RWPE2 (cell line): ENCODE measurements at places on chromosomes 6 and 20.

GRCh38 chr6:81031416-81031815 is 721.1 kb downstream of the TENT5A start:
- DNase-seq = no peak
- no peaks in the 10 kb centered on the region for H3K4me1 ChIP-seq
- no peak overlapping the region for H3K4me3 ChIP-seq
- H3K27me3 ChIP-seq = no peaks in the 10 kb centered on the region

DNA sequence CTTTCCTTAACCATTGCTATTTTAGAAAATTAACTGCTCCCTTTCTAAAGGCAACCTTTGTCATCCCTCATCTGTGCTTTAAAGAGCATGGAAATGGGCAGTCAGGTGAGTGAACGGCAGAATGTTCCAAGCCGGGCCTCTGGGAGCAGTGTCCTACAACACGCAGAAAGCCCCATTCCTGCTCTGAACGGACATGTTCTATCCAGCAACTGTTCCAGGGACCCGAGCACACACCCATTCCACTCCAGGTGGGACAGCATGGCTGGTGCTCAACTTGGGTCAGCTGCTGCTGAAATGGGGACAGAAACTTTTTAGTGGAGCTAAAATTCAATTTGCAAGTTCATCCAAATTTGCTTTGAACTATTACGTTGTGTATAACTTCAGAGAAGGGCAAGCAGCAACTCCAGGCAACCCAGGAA is 26.7 kb downstream of the DIDO1 start:
- H3K27ac ChIP-seq = no peak overlapping the region
- H3K4me3 ChIP-seq = no peak overlapping the region
- H3K27me3 ChIP-seq = no peaks in the 10 kb centered on the region
- H3K36me3 ChIP-seq = peaks cover 60% of the 10 kb centered on the region
- peak; percentile 85 for DNase-seq

GRCh38 chr6:108966855-108967755 is 118.9 kb downstream of the ARMC2 start:
- no peaks in the 10 kb centered on the region for H3K27me3 ChIP-seq
- no peaks in the 10 kb centered on the region for H3K36me3 ChIP-seq
- no peak overlapping the region for H3K4me3 ChIP-seq
- H3K27ac ChIP-seq = no peak overlapping the region

- H3K4me3 ChIP-seq = no peak overlapping the region
- peaks cover 15% of the 10 kb centered on the region for H3K36me3 ChIP-seq
- DNase-seq = no peak
Measured at GRCh38 chr20:44630297-44630696, 21.2 kb downstream of the ADA start.

DNA sequence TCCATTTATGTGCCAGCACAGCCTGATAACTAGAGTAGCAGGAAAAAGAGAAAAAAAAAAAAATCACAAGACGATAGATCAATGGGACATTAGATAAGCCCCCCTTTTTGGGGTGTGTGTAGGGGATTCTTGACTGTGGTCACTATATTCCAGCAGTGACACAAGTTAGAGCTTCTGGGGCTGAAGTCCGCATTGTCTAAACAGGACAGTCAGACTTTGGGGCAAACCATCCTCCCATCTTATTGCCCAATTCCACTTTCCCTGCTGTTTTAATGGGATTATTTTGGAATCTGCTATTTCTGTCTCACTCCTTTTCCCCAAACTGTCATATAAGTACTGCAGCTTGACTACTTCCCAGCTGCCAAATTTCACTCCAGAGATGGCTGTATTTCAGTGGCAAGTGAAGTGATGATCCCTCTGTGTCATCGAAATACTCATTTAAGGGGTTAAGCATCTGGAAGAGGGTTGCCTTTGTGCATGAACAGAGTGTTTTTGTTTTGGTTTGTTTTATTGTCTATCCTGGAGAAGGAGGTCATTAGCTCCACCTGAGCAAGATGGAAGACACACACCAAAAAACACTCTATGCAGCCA is 182.5 kb downstream of the ATXN1 start:
- no peak overlapping the region for H3K4me3 ChIP-seq
- H3K27ac ChIP-seq = no peak overlapping the region
- no peaks in the 10 kb centered on the region for H3K4me1 ChIP-seq
- no peak for DNase-seq
- no peaks in the 10 kb centered on the region for H3K36me3 ChIP-seq

DNA sequence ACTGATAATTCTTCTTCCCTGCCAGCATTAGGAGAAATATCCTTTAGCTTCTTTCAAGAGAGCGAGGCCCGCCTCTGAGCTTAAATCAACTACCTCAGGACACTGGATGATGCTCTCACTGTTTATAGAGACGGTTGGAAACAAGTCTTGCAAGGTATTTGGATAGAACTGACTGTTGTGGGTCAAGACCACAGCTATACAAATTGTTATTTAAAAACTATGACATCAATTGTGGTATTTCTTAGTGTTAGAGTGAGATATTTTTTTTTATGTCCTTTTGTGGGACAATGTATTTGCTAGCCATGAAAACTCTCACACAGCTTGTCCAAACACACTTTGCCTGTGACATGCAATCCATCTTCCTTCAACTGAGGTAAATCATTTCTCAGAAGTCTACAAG is 136.3 kb upstream of the PHACTR1 start:
- no peaks in the 10 kb centered on the region for H3K27me3 ChIP-seq
- no peak overlapping the region for H3K4me3 ChIP-seq
- H3K4me1 ChIP-seq = peaks cover 35% of the 10 kb centered on the region
- DNase-seq = no peak

DNA sequence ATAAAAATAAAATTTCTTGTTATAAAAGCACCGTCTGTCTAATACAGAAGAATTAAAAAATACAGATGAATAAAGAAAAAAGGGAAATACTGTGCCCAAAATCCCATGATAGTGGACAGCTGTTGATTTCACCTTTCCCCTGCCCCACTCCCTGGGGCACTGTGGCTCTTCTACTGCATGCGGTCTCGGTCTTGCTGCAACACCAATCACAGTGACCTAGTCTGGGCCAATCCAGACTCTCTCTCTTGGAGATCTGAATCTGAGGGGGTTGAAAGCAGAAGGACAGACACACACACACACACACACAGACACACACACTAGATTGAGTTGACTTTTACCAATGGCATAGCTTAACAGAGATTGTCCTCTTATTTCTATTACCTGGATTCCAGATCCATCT is 70.5 kb upstream of the FYN start:
- H3K4me3 ChIP-seq = no peak overlapping the region
- H3K36me3 ChIP-seq = no peaks in the 10 kb centered on the region
- DNase-seq = no peak
- no peaks in the 10 kb centered on the region for H3K27me3 ChIP-seq

GRCh38 chr6:144215402-144215931 is 65.2 kb downstream of the STX11 start:
- no peaks in the 10 kb centered on the region for H3K27me3 ChIP-seq
- H3K27ac ChIP-seq = peak overlapping the region; percentile 53
- H3K4me1 ChIP-seq = no peaks in the 10 kb centered on the region
- H3K36me3 ChIP-seq = no peaks in the 10 kb centered on the region
- no peak for DNase-seq

DNA sequence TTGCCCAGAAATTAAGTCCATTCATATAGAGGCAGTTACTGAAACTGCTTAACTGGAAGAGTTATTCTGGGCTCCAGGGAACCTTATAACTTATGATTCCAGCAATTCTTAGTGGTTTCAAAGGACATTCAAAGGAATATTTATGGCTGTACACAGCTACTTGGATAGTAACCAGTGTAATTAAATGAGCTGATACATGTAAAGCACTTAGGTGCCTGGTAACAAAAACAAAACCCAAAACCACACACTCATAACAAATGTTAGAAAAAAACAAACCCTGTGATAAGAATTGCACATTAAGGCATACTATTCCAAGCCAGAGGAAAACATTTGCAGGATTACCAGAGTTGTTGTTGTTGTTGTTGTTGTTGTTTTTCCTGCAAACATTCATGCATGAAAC is 51.5 kb downstream of the STK4 start:
- no peak overlapping the region for H3K27ac ChIP-seq
- DNase-seq = no peak
- peaks cover 46% of the 10 kb centered on the region for H3K4me1 ChIP-seq
- H3K27me3 ChIP-seq = no peaks in the 10 kb centered on the region
- peaks cover 73% of the 10 kb centered on the region for H3K36me3 ChIP-seq

GRCh38 chr6:116010790-116011401 is 49.8 kb downstream of the FRK start:
- peak overlapping the region; percentile 75 for H3K27ac ChIP-seq
- peaks cover 39% of the 10 kb centered on the region for H3K4me1 ChIP-seq
- H3K36me3 ChIP-seq = no peaks in the 10 kb centered on the region

GRCh38 chr6:106309766-106310373 is 15.7 kb downstream of the ATG5 start:
- no peak for DNase-seq
- H3K4me3 ChIP-seq = no peak overlapping the region
- H3K4me1 ChIP-seq = peaks cover 32% of the 10 kb centered on the region
- no peaks in the 10 kb centered on the region for H3K27me3 ChIP-seq

- no peaks in the 10 kb centered on the region for H3K4me1 ChIP-seq
- H3K36me3 ChIP-seq = no peaks in the 10 kb centered on the region
- H3K27ac ChIP-seq = no peak overlapping the region
- H3K4me3 ChIP-seq = no peak overlapping the region
- no peak for DNase-seq
Measured at GRCh38 chr6:154080461-154081189, 41.6 kb downstream of the OPRM1 start.

GRCh38 chr6:109087661-109088264 is 6.9 kb downstream of the SESN1 start:
- DNase-seq = no peak
- H3K27me3 ChIP-seq = no peaks in the 10 kb centered on the region
- H3K27ac ChIP-seq = no peak overlapping the region
- H3K36me3 ChIP-seq = no peaks in the 10 kb centered on the region

DNA sequence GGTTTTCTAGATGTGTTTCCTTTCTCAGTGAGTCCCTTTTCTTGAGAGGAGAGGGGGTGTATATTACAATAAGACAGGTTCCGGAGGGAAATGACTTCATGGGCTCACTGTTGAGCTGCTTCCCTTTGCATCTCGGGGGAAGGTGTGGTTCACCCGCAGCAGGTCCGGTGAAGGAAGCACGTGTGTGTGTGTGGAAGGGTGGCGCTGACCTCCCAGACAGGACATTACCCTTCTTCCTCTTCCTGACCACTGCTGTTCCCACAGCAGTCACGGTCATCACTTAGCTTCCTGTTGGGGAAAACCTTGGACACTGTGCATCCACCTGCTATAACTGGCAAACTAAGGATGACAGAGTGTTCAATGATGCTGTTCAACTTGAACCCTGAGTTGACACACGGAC is 83.6 kb downstream of the PLEKHG1 start:
- H3K4me3 ChIP-seq = no peak overlapping the region
- no peaks in the 10 kb centered on the region for H3K4me1 ChIP-seq
- no peak overlapping the region for H3K27ac ChIP-seq
- no peak for DNase-seq
- no peaks in the 10 kb centered on the region for H3K36me3 ChIP-seq

- DNase-seq = peak; percentile 82
- peaks cover 31% of the 10 kb centered on the region for H3K27me3 ChIP-seq
Measured at GRCh38 chr20:35226884-35227681, 593 bp downstream of the MMP24 start.

DNA sequence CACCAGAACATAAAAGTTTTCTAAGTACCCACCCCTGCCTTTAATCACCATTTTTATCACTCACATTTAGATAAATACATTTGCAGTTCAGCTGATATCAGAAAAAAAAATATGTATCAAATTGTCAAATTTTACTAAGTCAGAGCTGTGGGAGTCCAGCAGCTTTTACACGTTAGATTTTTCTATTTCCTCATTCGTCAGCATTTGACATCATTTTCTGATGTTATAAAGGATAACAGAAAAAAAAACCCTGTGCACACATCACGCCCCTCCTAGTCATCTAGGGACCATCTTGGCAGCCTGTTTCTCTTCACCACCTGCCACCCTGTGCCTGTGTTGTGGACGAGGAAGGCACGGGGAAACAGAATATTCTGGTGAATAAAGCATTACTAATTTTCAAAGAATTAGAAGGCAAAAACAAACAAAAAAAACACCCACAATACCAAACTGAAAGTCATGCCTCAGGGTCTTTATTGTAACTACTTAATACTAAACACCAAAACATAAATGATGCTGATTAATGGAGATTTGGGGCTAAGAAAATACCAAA is 12.4 kb downstream of the B4GALT5 start:
- H3K4me3 ChIP-seq = no peak overlapping the region
- peak; percentile 71 for DNase-seq
- no peaks in the 10 kb centered on the region for H3K27me3 ChIP-seq
- H3K36me3 ChIP-seq = peaks cover 18% of the 10 kb centered on the region
- peaks cover 57% of the 10 kb centered on the region for H3K4me1 ChIP-seq

GRCh38 chr20:22381812-22382416 is 202.5 kb downstream of the FOXA2 start:
- peaks cover 64% of the 10 kb centered on the region for H3K4me1 ChIP-seq
- peak overlapping the region; percentile 95 for H3K27ac ChIP-seq
- no peak overlapping the region for H3K4me3 ChIP-seq
- DNase-seq = no peak

DNA sequence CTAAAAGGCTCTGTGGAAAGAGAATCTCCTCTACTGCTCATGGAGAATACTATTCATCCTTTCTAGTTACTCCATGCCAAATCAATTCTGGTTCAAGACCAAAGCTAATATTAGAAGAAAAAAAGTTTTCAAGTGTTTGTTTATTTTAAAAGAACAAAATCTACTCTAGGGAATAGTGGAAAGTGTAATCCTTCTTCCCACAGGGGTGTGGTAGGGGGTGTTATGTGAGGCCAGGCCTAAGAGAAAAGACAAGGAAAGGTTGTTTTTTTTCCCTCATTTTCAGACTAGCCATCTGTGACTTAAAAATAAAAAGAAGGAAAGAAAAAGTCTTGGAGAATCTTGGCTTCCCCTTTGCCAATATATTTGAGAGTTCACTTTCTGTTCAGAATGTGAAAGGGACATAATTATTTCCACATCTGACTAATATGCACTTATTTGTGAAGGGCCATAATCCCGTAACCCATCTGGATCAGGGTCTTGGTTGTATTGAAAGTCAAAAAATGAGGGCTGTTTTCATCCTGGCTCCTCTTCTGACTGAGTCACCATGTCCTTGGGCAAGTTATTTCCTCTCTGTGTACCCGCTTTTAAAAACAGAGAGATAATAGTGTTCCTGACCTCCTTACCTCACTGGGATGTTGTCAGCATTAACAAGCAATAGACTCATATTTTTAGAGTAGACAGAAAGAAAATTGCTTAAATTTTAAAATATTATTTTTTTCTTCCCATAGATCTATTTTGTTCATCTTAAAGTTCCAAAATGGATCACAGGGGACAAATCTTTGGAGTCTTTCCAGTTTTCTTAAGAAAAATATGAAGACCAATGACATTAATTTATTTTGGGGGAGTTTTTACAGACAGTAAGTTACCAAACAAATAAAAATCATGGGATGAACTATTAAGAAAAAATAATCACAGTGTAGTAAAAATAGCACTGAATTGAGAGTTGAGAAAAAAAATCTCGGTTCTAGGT is 233.7 kb downstream of the IBTK start:
- H3K4me1 ChIP-seq = peaks cover 35% of the 10 kb centered on the region
- no peaks in the 10 kb centered on the region for H3K36me3 ChIP-seq
- DNase-seq = no peak
- H3K27ac ChIP-seq = peak overlapping the region; percentile 67
- no peaks in the 10 kb centered on the region for H3K27me3 ChIP-seq

GRCh38 chr20:49669601-49670189 is 44.0 kb downstream of the B4GALT5 start:
- no peaks in the 10 kb centered on the region for H3K27me3 ChIP-seq
- peaks cover 6% of the 10 kb centered on the region for H3K4me1 ChIP-seq
- H3K4me3 ChIP-seq = no peak overlapping the region
- H3K36me3 ChIP-seq = peaks cover 4% of the 10 kb centered on the region; the same call in 1 of the 2 replicates
- DNase-seq = no peak
- H3K27ac ChIP-seq = no peak overlapping the region
